Upper lobe of left lung (tissue), 6 donors: ENCODE measurements at places on chromosomes 5 and 9. TPM values are rescaled to one million over a fixed set of nuclear protein-coding genes. Genes with fewer than 3 reads are reported as not detected.

The PARP8 gene
- 64.1 TPM for total RNA-seq

DNA sequence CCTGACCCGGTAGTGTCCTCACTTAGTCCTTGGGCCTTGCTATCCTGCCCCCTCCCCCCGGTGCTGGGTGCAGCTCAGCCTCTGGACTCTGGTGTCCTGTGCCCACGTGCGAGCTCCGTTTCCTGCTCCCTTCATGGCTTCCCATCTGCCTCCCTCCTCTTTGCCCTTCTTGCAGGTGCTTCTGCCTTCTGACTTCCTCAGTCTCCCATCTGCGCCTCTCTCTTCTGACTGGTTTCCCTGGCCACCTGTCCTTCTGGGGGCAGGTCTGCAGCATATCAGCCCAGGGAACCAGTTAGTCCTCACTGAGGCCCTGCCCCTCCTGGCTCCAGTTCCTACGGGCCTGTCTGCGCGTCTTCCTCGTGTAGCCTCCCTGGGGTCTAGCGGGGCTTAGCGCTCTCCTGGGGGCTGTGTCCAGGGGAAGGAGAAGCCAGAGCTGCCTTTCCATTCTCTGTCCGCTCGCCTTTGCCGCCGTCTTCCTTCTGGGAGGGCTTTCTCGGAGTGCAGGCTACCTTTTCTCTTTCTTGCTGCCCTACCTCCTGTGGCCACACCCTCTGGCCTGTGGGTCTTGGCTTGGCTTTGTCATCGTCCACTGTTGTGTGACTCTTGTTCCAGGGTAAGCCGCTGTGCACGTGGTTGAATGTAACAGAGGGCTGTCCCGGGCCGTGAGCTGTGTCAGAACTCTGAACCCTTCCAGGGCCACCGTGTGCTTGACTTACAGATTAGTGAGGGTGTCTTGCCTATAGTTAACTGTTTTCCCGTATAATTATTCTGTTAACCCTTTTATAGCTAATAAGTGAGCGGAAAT is 51.8 kb downstream of the EHMT1 start:
- no peak for DNase-seq

The GFI1B gene
- 2.2 TPM for total RNA-seq

DNA sequence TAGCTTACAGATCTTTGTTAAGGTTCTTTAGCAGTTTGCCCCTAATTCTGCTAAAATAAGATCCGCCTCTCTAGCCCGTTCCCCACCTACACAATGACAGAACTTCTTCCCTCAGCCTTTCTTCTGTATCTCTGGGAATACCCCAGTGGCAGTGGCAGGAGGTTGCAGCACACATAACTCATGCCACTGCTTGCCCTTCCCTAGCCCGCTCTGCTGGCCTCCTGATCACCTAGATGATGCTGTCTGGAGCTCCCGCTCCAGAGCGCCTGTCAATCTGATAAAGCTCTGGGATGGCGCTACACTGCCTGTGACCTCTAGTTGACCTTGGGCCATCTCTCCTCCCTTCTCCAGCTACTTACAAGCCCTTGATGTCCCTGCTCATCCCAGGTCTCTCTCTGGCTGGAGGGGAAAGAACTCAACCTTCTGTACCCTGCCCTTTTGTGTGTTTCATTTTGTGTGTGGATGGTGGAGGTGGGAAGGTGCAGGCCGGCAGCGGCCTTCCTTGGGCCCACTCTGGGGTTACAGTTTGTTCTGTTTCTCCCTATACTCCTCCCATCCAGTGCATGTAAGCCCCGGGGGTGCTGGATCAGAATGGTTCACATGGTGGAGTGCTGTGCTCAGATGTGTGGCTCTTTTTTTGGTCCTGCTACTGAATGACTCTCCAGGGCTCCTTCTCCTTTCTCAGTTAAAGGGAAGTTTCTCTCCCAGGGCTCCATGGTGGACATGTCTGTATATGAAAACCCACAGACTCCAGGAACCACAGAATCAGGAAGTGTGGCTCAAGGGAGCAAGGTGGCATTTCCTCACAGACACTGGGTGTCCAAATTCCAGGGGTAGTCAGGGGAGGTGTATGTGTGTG is 29.1 kb downstream of the MTX3 start:
- no peak for DNase-seq

GRCh38 chr9:134040176-134040565 is 14.9 kb downstream of the BRD3OS start:
- no peak for DNase-seq

The KLHL3 gene
- total RNA-seq, result 2.7 TPM

DNA sequence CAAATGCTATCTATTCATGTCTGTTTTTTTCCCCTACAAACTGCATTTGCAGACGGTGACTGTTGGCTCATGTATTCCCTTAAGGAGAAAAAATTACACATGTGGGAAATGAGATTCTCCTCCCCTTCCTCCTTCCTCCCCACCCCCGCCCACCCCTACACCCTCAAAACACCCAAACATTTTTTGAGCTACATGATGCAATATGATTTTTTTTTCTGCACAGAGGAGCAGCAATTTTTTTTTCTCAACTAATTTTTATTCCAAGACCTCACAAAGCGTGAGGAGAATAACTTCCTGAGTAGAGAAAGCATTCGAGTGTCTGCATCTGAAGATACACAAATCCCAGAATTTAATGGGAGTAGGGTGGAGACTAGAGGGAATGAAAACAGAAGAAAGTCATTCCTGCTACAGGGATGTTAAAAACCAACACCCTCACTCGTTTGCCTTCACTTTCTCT is 118.1 kb downstream of the PRDM6 start:
- no peak for DNase-seq

DNA sequence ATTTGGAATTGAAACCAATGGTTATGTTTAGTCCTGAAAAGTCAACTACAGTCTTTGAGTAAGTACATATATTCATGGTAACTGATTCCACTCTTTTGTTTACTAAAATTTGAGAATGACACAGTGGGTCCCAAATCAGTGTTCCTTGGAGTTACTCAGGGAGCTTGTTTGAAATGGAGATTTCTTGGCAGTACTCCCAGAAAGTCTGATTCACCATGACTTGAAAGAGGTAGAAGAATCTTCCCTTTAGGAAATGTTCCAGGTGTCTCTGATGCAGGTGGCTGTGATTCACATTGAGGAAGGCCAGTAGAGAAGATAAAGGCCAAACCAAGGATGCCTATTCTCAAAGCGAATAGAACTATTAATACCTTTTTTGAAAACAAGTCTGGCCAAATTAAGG is 1078.3 kb downstream of the CDH12 start:
- no peak for DNase-seq

The CER1 gene
- total RNA-seq, result not detected

The TMC1 gene
- not detected for total RNA-seq

GRCh38 chr9:125399165-125399564 is 137.5 kb downstream of the GAPVD1 start:
- no peak for DNase-seq

The C9orf50 gene
- not detected for total RNA-seq

GRCh38 chr9:33379666-33380389 is 22.5 kb downstream of the AQP7 start:
- no peak for DNase-seq

DNA sequence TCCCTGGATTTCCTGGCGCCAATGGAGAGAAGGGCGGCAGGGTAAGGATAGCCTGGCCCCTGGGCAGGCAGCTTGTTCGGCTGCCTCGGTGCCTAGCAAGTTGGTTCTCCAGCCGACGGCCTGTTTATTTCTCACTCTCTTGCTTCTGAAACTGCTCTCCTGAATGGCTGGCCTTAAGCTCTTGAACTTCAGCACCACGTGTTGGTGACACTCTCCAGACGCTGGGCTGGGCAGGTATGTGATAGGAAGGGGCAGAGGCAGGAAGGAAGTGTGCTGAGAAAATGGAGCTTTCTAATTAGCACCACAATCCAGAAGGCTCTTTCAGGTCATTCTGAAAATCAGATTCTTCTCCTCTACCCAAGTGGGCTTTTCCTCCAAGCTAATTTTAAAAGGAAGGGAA is 91.4 kb upstream of the FCN2 start:
- no peak for DNase-seq

GRCh38 chr9:132090771-132091170 is 11.1 kb upstream of the MED27 start:
- no peak for DNase-seq

The TLX3 gene
- total RNA-seq, result not detected

GRCh38 chr5:176391999-176392398 is 3.4 kb downstream of the HIGD2A start:
- no peak for DNase-seq

DNA sequence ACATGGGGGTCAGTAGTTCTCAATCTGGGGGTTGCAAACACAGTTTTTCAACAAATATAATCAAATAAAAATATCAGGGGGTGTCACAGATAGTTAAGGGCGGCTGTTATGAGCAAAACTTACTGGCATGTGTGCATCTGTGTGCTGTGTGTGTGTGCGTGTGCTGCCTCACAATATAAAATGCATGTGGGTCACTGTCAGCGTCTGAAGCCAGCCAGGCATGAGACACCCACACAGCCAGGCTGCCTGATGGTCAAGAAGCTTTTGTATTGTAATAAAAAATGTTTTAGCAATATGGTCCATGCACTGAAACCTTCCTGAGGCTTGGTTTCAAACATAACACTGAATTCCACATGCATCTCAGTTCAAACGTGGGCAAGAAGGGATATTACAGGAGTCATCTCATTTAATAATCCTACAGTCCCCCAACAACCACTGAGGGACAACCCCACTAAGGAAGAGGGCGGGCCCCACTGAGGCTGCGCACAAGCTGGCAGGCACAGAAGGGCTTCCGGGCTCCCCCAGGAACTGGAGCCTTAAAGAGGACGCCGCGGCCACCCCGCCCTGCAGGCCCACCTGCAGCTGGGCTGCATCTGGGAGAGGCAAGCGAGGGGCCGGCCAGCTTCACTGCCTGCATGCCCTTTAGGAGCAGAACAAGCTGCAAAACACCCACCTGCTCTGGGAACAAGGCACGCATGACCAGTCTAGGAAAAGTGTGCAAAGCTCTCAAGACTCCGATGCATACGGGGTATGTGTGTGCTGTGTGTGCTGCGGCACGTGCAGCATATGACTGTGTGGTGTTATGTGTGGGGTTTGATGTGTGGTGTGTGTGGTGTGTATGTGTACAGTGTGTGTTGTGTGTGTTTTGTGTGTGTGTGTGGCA is 14.1 kb downstream of the SEMA4D start:
- DNase-seq, result no peak

- DNase-seq, result no peak
Measured at GRCh38 chr5:174720612-174721529, 3.5 kb upstream of the MSX2 start.

GRCh38 chr5:180791611-180792213 is 10.9 kb downstream of the MGAT1 start:
- no peak for DNase-seq

DNA sequence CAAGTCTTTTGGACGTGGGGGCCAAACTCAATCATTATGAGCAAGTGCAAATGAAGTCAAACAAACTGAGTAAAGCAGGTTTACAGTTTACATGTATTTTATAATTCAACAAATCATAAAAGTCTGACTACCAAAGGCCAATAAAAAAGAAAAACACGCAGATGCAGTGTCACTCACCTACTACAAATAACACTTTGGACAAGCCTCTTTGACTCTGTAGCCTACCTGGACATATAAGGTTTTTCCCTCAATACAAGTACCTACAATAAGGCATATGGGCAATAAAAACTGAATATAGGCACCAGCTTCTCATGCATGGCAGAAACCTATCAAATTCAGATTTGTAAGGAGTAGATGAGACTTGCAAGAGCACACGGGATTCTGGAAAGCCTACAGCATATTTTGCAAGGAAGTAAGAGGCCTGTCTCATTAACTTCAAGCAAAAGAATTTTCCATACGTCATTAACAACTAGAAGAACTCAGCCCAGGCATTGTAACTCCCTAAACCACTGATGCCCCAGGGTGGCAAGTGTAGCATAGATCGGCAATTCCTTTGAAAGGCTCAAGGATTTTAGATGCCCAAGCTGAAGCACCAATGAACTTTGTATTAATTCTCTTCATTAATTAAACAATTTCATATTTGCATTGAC is 21.7 kb downstream of the ARL15 start:
- DNase-seq, result no peak

- DNase-seq, result no peak
Measured at GRCh38 chr9:99591770-99592169, 229.9 kb upstream of the NR4A3 start.

DNA sequence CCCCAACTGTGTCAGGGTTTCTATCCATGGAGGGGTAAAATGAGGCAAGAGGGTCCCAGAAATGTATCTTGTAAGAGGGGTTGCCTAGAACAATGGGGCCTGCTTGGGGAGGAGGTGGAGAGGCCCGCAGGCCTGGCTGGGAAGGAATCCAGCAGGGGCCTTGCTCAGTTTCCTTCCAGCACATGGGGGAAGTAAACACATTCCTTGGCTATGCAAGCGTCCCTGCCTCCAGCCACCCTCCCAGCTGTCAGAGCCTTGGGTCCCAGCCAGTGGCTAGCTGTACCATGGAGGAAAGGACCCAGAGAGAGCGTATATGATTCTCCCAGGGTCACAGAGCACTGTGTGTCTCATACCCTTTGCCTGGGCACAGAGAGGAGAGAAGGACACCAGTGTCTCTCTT is 71.1 kb upstream of the IL17B start:
- no peak for DNase-seq

GRCh38 chr9:92392690-92393089 is 11.7 kb downstream of the OGN start:
- DNase-seq, result no peak

- DNase-seq, result no peak
Measured at GRCh38 chr5:2017540-2018389, 135.0 kb upstream of the IRX4 start.

The FBXW5 gene
- total RNA-seq, result 93.3 TPM

GRCh38 chr5:172421020-172421419 is 33.3 kb downstream of the SH3PXD2B start:
- DNase-seq, result no peak

GRCh38 chr5:102589661-102590060 is 90.9 kb upstream of the SLCO6A1 start:
- no peak for DNase-seq

The PNPLA7 gene
- total RNA-seq, result 24.6 TPM

GRCh38 chr9:72880821-72881220 is 72.0 kb downstream of the ALDH1A1 start:
- no peak for DNase-seq

- DNase-seq, result no peak
Measured at GRCh38 chr9:86217076-86217755, 42.2 kb downstream of the C9orf153 start.

The TMEM252 gene
- total RNA-seq, result not detected

The CATSPER3 gene
- 0.67 TPM for total RNA-seq

The EPB41L4B gene
- total RNA-seq, result 28.0 TPM

The PCDHGA8 gene
- total RNA-seq, result 1.8 TPM

The MYO10 gene
- total RNA-seq, result 135 TPM

DNA sequence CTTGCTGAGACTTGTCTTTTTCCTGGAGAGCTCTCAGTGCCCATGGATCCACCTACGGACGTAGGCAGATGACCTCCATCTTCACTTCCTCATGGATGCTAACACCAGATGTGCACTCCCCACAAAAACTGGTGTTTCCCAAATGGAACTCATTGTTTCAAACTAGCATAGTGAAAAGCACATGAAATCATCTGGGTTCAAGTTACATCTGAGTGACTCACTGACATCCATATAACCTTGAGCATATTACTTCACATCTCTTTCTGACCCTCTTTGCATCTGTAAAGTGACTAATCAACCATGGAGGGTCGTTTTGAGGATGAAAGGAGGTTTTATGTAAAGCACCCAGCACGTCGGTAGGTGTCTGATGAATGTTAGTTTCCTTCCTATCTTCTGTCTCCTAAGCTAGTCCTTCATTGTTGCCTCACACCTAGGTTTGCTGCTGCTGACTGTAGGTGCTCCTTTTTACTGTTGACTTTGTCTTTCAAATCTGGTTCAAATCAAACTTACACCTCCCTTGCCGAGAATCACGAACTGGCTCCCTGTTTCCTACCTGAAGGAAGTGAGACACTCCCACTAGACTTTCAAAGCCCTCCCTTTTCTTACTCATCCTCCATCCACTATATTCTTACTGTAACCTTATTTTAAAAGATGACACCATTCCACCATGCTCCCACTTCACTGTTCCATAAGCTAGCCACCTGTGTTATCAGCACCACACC is 10.3 kb downstream of the OCLN start:
- DNase-seq, result no peak
